ENCODE measurements at places on chromosomes 3 and 15. TPM values are rescaled to one million over a fixed set of nuclear protein-coding genes. Genes with fewer than 3 reads are reported as not detected.

P2RY1 gene
- 0.51 TPM for total RNA-seq

LPP gene
- total RNA-seq: 35.4 TPM

EPHB3 gene
- total RNA-seq: 0.13 TPM

NLGN1 gene
- total RNA-seq: 0.51 TPM

RARB gene
- 3.8 TPM for total RNA-seq

MUSTN1 gene
- 0.25 TPM for total RNA-seq

PATL2 gene
- 0.13 TPM for total RNA-seq

TMOD2 gene
- total RNA-seq: 19.1 TPM

NEK10 gene
- 1.9 TPM for total RNA-seq

PIERCE2 gene
- total RNA-seq: 0.89 TPM

MUC13 gene
- total RNA-seq: not detected

CLDN16 gene
- total RNA-seq: not detected

CDCP1 gene
- 0.13 TPM for total RNA-seq

FBXO45 gene
- total RNA-seq: 14.3 TPM

CAND2 gene
- total RNA-seq: 1.8 TPM

PP2D1 gene
- not detected for total RNA-seq

EPHA6 gene
- total RNA-seq: under 0.01 TPM

ITGA11 gene
- 6.0 TPM for total RNA-seq

ZNF501 gene
- 4.2 TPM for total RNA-seq

CX3CR1 gene
- not detected for total RNA-seq

CATSPER2 gene
- total RNA-seq: 0.63 TPM

HEG1 gene
- total RNA-seq: 19.0 TPM

CYP1A1 gene
- 39.8 TPM for total RNA-seq

ACTRT3 gene
- total RNA-seq: 1.7 TPM

SELENOK gene
- total RNA-seq: 15.6 TPM

CEP152 gene
- 1.9 TPM for total RNA-seq

LRRK1 gene
- total RNA-seq: 6.6 TPM

PTX3 gene
- 219 TPM for total RNA-seq

OXTR gene
- total RNA-seq: 1.3 TPM

SAMD7 gene
- total RNA-seq: not detected

ACAA1 gene
- 45.1 TPM for total RNA-seq

CHRNA7 gene
- total RNA-seq: 0.38 TPM

CD96 gene
- not detected for total RNA-seq

SPCS1 gene
- total RNA-seq: 37.4 TPM

INSYN1 gene
- 0.51 TPM for total RNA-seq

INTS14 gene
- total RNA-seq: 29.8 TPM

PRR23E gene
- total RNA-seq: not detected

PROS1 gene
- 9.0 TPM for total RNA-seq

CCR3 gene
- total RNA-seq: not detected

TPRG1 gene
- under 0.01 TPM for total RNA-seq

GOLGA6B gene
- not detected for total RNA-seq

HYAL1 gene
- 4.6 TPM for total RNA-seq

CCDC14 gene
- 9.1 TPM for total RNA-seq

ZDHHC19 gene
- not detected for total RNA-seq

CPNE9 gene
- not detected for total RNA-seq

CP gene
- not detected for total RNA-seq

MYO1E gene
- 32.4 TPM for total RNA-seq

SCG5 gene
- 0.39 TPM for total RNA-seq

KLHL24 gene
- total RNA-seq: 95.8 TPM

GUCA1C gene
- not detected for total RNA-seq

MAGEL2 gene
- not detected for total RNA-seq

ARL6 gene
- 4.5 TPM for total RNA-seq
